ENCODE measurements at places on chromosomes 2 and 18.

- no peak for DNase-seq
Observed at GRCh38 chr2:84297155-84297554, 161.9 kb downstream of the SUCLG1 start.

- DNase-seq: no peak
Observed at GRCh38 chr2:133296401-133296800, 271.9 kb downstream of the NCKAP5 start.

GRCh38 chr2:197941715-197942114 is 137.3 kb downstream of the PLCL1 start:
- no peak for DNase-seq

DNA sequence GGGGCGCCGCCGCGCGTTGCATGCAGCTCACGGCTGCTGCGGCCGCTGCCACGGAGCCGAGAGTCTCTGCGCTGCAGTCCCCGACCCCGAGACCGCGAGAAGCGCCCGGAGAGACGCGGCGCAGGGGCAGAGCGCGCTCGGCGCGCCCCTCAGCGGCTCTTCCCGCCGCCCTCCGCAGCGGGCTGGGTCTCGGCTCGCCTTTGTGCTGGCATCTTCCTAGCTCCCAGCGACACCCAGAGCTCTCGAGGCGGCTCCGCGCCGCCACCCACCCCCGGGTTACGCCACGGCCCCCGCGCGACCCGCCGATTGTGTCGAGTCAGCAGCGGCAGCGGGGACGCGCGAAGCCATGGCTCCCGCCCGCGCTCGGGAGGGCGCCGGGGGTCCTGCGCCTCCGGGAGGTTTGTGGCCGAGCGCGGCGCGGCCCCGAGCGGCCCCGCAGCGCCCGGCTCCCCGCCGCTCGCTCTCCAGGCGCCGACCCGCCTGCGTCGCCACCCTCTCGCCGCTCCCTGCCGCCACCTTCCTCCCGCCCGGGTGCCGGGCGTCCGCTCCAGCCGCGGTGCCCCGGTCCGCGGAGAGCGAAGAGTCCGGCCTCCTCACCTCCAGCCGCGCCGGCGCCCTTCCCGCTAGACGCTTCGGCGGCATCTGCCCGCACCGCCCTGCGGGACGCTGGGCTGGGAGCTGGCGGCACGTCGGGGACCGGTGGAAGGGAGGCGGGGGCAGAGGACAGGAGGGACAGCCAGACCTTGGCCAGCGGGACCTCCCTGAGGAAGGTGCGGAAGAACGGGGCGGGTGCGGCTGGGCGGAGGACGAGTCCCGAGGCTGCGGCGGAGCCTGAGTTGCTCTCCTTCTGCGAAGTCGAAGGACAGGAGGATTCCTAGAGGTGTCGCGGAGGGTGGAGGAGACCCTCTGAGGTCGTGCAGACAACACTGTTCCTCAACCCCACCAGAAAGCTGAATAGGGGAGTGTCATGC is 46.3 kb upstream of the CCDC150 start:
- DNase-seq: peak; percentile 58

DNA sequence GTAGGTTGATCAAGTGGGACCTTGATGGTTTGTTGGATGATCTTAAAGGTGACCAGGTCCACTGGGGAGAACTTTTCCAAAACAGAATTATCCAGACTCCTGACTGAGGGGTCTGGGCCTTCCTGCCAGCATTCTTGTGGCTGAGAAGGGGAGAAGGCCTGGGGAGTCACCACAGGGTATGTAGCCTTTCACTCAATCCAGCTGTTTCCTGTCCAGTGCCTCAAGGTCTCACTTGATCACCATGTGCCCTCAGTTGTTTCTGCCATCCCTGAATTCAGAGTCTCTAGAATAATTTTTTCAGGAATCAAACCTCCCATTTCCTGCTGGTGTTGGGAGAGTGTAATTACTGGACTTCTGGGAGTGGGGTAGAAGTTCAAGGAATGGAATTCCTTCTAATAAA is 54.4 kb upstream of the TANC1 start:
- no peak for DNase-seq

DNA sequence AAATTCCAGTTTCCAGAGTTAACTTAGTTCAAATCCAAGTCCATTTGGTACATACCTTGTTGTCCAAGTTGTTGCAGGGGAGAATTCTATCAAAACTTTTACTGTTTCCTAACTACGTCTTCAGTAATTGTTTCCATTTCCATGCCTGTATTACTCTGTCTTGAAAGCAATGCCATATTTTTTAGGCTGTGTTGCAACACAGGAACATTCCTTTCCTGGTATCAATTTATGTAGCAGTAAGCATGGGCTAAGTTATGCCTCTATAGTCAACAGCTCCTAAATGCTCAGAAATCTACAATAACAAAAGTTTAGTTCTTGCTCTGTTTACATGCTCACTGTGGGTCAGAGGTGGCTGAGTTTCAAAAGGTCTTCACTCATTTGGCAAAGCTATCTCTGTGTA is 1943.8 kb upstream of the PIK3C3 start:
- DNase-seq: no peak

DNA sequence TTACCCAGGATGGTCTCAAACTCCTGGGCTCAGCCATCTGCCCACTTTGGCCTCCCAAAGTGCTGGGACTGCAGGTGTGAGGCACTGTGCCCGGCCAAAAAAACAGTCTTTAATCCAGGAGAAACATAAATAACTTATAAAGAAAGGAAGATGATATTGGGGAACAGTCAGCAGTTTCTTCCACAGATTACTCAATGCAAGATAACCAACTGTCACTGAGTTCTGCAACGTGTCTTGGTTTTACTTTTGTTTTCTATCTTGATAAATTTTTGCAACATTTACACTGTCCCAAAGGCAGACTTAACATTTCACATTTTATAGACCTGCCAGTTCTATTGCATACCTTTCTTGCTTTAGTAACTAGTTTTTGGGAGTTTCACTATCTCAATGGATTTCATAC is 71.1 kb downstream of the ANKRD44 start:
- DNase-seq: no peak

- no peak for DNase-seq
Observed at GRCh38 chr2:239288951-239289511, 111.8 kb downstream of the HDAC4 start.

- DNase-seq: no peak
Observed at GRCh38 chr2:54348646-54349045, 92.6 kb upstream of the TSPYL6 start.

DNA sequence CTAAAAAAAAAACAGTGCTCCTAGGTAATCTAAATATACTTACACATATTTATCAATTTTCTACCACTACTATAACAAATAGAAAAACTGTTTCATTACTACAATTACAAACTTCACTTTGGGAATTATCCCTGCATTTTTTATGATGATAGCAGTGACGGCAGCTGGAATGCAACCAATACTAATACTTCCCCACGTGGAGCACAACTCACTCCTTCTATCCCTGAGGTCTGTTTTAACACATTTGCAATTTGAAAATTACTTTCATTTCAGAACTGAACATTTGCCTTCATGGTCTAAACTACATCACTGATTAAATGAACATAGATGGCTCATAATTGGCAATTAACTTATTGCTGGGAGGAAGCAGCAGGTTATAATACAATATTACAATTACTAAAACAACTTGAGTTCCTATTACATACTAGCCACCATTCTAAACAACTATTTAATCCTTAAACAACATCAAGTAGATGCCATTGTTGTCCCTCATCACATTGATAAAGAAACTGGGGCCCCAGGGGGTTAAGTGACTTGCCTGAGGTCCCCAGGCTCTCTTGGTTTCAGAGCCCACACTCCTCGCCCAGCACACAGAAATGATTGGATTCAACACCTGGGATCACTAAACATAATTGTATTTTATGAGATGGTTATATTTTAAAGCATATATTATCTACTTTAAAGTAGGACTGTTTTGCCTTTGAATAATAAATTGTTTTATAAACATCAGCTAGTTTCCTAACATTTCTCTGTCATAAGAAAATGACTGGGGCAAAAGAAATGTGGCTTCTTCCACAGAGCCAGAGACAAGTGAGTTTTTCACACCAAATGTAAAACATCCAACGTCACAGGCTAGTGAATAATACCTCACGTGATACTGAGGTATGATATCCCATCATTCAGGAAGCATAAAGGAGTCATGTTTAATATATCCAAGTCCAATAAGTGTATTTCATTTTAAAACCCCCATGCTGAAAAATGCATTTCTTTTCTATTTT is 6.2 kb downstream of the COLEC12 start:
- no peak for DNase-seq

DNA sequence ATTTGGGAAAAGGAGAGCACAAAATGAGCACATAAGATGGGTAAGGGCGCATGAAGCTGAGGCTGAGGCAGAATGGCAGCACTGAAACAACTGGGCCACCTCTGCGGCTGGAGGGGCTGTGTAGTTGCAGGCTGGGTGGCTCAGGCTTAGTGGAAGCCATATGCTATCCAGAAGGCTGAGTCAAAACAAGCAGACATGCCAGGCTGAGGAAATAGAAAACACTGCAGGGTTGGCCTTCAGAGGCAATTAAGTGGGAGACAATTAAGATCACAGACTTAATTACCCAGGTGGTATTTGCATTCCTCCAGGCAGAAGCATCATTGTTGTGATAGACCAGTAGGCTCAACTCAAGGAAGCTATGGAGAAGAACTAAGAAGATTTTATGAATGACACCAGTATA is 11.4 kb upstream of the XPO1 start:
- no peak for DNase-seq

- DNase-seq: no peak
Observed at GRCh38 chr2:231167745-231168459, 30.5 kb upstream of the ARMC9 start.

GRCh38 chr2:186909095-186909494 is 60.1 kb upstream of the ZSWIM2 start:
- DNase-seq: peak; percentile 40

DNA sequence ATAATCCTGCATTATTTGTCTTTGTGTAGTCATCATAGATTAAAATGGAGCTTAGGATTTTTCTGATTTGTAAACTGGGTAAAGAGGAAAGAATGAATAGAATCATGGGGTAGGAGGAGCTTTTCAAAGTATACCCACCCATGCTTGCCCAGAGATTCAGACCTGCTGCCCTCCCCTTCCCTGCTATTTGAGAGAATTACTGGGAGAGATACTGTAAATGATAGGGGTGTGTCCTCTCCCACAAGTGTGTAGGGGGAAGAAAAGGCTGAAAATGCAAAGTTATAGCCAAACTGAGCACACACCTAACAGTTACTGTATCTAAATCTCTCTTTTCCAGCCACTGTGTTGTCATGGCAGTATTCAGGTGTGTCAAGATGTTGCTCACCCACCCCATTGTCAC is 21.5 kb upstream of the DYNC2LI1 start:
- DNase-seq: no peak

- DNase-seq: no peak
Observed at GRCh38 chr2:46562451-46562840, 83.1 kb downstream of the TMEM247 start.

- no peak for DNase-seq
Observed at GRCh38 chr2:71748227-71748626, 294.9 kb downstream of the DYSF start.

- no peak for DNase-seq
Observed at GRCh38 chr2:28620801-28621171, 124.9 kb downstream of the PLB1 start.

DNA sequence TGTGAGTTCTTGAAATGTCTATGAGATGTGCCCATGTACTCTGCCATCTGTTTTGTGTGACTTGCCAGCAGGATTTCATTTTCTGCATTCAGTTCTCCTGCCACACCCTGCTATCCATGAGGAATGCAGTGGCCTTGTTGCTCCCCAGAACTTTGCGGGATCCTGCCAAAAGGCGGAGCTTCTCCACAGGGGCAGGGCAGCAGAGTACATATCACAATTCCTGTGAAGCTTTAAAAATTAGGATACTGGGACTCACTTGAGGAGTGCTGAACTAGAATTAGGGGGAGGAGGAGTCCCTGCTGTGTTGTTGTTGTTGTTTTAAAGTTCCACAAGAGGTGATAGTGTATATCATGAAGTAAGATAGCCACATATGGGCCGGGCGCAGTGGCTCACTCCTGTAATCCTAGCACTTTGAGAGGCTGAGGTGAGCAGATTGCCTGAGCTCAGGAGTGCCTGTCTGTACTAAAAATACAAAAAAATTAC is 76.4 kb downstream of the TANC1 start:
- no peak for DNase-seq

GRCh38 chr2:183383854-183384253 is 259.6 kb downstream of the NUP35 start:
- DNase-seq: no peak

GRCh38 chr2:190578158-190579057 is 43.9 kb upstream of the NEMP2 start:
- DNase-seq: peak; percentile 12

DNA sequence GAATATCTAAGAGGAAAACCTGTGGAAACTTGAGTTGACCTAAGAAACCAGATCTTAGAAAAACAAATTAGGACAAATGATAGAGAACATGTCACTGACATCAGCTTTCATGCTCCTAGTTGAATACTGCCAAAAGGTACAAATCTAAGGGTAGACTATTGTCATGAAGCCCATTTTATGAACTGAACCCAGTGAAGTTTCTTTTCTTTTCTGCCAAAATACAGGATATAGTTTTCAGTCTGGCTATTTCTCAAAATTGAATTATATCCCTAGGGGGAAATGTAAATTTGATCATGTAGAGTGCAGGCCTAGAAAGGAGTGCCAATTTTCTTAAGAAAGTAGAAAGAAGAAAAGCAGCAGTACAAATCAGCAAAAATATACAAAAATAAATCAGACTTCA is 46.6 kb downstream of the FSIP2 start:
- DNase-seq: no peak

DNA sequence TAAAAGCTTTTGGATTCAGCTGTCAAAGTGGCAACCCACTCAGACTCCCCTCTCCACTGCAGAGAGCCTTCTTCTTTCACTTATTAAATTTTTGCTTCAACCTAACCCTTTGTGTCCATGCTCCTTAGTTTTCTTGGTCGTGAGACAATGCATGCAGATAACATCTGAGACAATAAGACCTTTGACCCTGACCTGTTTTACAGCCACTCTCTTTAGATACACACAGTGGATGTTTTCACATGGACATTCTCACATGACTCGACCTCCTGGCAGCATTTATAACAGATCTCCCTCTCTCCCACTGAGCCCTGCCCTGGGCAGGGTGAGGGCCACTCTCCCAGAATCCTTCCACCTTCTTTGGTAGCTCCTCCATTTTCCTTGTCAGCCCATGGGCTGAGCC is 30.4 kb upstream of the IL36G start:
- DNase-seq: no peak

- no peak for DNase-seq
Observed at GRCh38 chr2:224163566-224164307, 124.7 kb upstream of the SERPINE2 start.

DNA sequence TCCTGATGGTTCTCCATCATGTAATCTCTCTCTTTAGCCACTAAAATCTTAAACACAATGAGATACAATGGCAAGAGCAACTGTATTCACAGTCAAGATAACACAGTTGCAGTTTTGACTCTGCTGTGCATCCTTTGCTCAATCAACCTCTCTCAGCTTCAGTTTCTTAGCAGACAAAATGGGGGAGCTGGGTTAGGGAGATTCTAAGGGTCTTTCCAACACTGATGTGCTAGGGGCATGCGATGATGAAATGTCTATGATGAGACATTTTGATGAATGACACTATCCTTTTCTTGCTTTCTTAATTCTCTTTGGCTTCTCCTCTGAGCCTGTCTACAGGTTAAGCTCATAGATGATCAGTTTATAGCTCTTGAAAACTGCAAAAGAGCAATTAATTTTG is 1.1 kb downstream of the SERPINB10 start:
- DNase-seq: no peak
